Karpas-422 (cell line): ENCODE measurements at places on chromosomes 6 and 20.

DNA sequence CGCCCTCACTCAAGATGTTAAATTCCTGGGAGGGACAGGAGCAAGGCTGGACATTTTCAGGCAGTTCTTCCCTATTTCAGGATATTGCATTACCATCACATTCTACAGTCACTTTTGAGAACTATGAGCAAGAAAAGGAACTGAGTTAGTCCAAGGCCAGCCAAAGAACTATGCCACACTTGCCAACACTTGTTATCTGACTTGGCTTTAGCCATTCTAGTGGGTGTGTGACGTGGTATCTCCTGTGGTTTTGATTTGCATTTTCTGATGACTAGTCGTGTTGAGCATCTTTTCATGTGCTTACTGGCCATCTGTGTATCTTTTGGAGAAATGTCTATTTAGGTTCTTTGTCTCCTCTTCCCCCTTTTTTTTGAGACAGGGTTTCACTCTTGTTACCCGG lies 12.0 kb downstream of the XRN2 start:
- no peak for DNase-seq

DNA sequence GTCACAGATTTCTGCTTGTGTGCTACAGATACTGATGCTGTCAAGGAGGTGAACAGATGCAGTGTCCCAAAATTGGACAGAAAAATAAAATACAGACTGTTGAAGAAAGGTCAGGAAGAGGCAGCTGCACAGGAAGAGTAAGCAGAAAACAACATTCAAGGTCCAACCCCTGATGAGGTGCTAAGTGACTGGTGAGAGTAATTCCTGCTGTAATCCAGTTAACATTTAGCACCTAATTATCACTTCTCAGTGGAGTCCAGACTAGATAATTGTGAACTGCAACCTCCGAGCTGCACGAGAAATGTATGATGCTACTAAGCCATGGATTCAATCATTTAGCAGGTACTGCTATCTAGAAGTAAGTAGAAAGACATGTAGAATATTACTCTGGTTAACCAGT lies 36.3 kb upstream of the NRSN1 start:
- no peak for DNase-seq

DNA sequence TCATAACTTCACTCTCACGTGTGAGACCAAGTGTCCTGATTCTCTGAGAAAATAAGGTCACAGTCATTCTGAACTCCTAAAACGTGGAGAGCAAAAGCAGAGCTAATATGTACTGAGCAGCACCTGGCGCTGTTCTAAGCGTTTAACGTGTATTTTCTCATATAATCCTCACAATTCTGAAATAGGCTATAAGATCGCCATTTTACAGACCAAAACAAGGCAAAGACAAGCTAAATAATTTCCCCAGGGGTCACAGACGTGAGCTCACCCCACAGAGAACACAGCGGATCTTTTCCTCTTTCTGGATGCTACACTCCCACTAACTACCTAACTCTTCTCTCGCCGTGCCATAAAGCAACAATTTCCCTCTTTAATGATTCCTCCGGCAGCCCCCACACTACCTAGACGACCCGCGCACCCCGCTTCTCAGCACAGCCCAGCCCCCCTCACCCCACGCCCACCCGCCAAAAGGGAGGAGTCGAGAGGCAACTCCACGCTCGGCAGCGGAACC lies 636 bp downstream of the SUPT3H start:
- no peak for DNase-seq

GRCh38 chr6:159692303-159693127 lies 526 bp downstream of the SOD2 start:
- DNase-seq, result peak; percentile 87

DNA sequence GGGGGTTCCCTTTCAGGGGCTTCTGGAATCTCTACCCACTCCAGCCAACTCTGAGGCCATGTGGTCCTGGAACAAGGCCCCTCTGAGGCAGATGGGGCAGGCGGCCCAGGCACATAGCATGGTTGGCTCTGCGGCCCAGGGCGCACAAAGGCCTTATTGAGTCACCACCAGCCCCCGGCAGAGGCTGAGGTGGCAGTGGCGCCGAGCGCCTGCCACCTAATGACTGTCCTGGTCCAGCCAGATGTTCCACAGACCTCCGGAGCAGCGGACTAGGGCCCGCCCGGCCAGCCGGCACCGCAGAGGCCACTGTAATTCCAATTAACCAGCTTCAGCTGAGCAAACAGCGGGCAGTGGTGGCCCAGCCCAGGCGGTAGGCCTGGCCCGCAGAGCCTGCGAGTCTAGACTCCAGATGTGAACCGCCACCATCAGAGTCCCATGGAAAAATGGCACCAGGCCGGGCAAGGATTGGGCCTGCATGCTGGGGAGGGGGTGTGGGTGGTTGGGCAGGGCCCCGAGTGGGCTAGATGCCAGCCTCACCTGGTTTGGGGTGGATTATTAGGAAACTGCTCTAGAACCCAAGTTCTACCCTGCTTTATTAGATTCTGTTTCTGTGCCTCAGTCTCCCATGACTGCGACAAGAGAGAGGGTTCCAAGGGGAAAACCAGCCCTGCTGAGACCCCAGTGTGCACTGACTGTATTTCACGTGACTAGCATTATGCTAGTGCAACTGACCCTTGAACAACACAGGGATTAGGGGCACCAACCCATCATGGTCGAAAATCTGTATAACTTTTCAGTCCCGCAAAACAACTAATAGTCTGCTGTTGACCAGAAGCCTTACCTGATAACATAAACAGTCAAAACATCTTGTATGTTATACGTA lies 34.1 kb upstream of the ID1 start:
- no peak for DNase-seq

- DNase-seq, result no peak
These were observed 79.7 kb upstream of the JARID2 start for GRCh38 chr6:15166121-15166520.

DNA sequence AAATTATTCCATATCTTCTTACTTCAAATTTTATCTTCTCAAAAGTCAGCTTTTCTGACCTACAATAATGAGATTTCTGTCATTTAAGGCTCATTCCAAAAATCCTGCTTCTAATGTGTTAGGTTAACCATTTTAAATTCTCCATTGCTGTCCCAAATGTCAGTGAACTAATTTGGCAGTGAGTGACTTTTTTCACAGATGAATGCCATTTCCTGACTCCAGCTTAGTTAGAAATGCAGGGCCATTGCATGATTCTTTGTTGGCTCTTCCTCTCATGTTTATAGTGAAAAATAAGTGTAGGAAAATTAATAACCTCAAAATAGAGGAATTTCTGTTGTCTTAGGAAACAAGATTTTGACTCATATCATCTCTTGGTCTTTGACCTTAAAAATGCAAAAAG lies 44.1 kb downstream of the VIP start:
- no peak for DNase-seq
